Naive thymus-derived CD8-positive, alpha-beta T cell (primary cell): ENCODE measurements at places on chromosomes 1 and 21. TPM values are rescaled to one million over a fixed set of nuclear protein-coding genes. Genes with fewer than 3 reads are reported as not detected.

DNA sequence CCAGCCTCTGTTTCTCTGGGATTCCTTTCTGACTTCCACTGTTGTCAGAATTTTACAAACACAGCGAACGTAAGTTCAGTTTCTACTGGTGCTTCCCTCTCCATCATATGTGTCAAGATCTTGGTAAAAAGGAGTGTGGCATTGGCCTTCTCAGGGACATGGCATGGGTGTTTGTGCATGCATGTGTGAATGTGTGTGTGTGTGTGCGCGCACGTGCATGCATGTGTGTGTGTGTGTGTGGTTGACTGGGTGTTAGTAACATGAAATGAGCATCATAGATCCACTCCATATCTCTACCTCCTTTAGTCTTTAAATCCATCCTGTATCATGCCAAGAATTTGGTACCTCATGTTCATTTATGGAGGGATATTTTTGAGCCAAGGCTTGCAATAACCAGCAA is 411.3 kb downstream of the NPHP4 start:
- no peak for DNase-seq
- peaks cover 19% of the 10 kb centered on the region for H3K27me3 ChIP-seq
- H3K4me3 ChIP-seq = no peak overlapping the region
- H3K27ac ChIP-seq = no peak overlapping the region

GRCh38 chr21:25638660-25639550 is at the start of gene JAM2:
Gene JAM2, plus strand, starts transcription at chr21:25639258. Its CDS starts 564 bp downstream, at chr21:25639822.
- H3K27ac ChIP-seq = no peak within 1 kb of the TSS
- H3K36me3 ChIP-seq = no peaks in the 10 kb centered on the region
- peak within 1 kb of the TSS; percentile 82 for H3K4me3 ChIP-seq
- H3K27me3 ChIP-seq = peaks cover 35% of the 10 kb centered on the region

Gene ZNF683
- total RNA-seq = 2.1 TPM

GRCh38 chr21:15204140-15204969 is 139.6 kb upstream of the NRIP1 start:
- DNase-seq = no peak
- no peaks in the 10 kb centered on the region for H3K36me3 ChIP-seq
- peaks cover 14% of the 10 kb centered on the region for H3K27me3 ChIP-seq
- H3K27ac ChIP-seq = no peak overlapping the region
- no peak overlapping the region for H3K4me3 ChIP-seq

GRCh38 chr1:179023946-179024650 is 1.6 kb upstream of the FAM20B start:
- no peak for DNase-seq
- H3K4me1 ChIP-seq = peaks cover 36% of the 10 kb centered on the region
- no peaks in the 10 kb centered on the region for H3K36me3 ChIP-seq
